ENCODE measurements at places on chromosomes 16 and 17.
A peak's percentile ranks its signal among the peaks of the same experiment; 100 is the strongest.

- H3K36me3 ChIP-seq: no peaks in the 10 kb centered on the region
- peaks cover 4% of the 10 kb centered on the region for H3K4me1 ChIP-seq
- H3K27ac ChIP-seq: no peak overlapping the region
- no peak for DNase-seq
Measured at GRCh38 chr17:57751348-57751971, 6.4 kb upstream of the CCDC182 start.

- no peak overlapping the region for H3K27ac ChIP-seq
- no peaks in the 10 kb centered on the region for H3K27me3 ChIP-seq
- peaks cover 5% of the 10 kb centered on the region for H3K4me1 ChIP-seq
- DNase-seq: no peak
- H3K36me3 ChIP-seq: no peaks in the 10 kb centered on the region
Measured at GRCh38 chr17:60577147-60577915, 22.7 kb upstream of the PPM1D start.

GRCh38 chr16:822174-822908 is 21.8 kb upstream of the GNG13 start:
- H3K27ac ChIP-seq: no peak overlapping the region
- H3K27me3 ChIP-seq: peaks cover 20% of the 10 kb centered on the region
- H3K4me1 ChIP-seq: peaks cover 11% of the 10 kb centered on the region
- DNase-seq: no peak
- no peak overlapping the region for H3K4me3 ChIP-seq

- DNase-seq: no peak
- H3K27ac ChIP-seq: no peak overlapping the region
- no peak overlapping the region for H3K4me3 ChIP-seq
- peaks cover 3% of the 10 kb centered on the region for H3K4me1 ChIP-seq
- H3K27me3 ChIP-seq: no peaks in the 10 kb centered on the region
- H3K36me3 ChIP-seq: no peaks in the 10 kb centered on the region
Measured at GRCh38 chr16:56876048-56876447, 11.0 kb downstream of the SLC12A3 start.

DNA sequence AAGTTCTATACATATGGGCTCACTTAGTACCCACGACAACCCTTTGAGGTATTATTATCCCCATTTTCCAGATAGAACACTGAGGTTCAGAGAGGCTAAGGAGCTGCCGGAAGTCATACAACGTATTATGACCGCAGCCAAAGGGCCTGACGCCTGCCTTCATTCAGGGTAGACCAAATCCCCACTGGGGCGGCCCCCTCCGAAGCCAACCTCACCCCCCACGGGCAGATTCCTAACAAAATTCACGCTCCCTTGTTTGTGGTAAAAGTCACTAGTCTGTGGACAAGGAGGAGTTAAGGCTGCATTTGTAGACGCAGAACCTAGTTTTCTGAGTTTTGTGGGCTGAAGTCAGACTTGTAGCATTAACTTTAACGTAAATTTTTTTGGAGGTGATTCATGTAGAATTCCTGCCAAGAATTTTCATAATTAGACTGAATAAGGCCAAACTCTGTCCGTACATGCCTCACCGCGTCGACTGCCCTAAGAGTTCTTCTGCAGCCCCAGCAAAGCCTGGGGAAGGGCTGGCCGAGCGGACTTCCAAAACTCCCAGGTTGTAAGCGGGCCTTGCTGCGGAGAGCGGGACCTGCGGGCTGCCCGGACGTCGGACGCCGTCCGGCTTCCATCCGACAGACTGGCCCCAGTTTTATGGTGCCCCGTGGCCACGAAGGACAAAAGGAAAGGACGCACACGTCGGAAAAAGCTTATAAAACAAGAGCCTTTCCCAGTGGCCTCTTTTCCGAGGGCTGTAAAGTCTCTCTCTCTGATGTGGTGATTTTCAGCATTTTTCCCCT is 75.7 kb downstream of the NXN start:
- H3K27ac ChIP-seq: no peak overlapping the region
- peaks cover 55% of the 10 kb centered on the region for H3K27me3 ChIP-seq
- H3K4me1 ChIP-seq: no peaks in the 10 kb centered on the region

GRCh38 chr16:24689128-24689527 is 40.3 kb upstream of the TNRC6A start:
- no peak overlapping the region for H3K27ac ChIP-seq
- H3K27me3 ChIP-seq: peaks cover 11% of the 10 kb centered on the region
- H3K4me1 ChIP-seq: no peaks in the 10 kb centered on the region
- no peak overlapping the region for H3K4me3 ChIP-seq

DNA sequence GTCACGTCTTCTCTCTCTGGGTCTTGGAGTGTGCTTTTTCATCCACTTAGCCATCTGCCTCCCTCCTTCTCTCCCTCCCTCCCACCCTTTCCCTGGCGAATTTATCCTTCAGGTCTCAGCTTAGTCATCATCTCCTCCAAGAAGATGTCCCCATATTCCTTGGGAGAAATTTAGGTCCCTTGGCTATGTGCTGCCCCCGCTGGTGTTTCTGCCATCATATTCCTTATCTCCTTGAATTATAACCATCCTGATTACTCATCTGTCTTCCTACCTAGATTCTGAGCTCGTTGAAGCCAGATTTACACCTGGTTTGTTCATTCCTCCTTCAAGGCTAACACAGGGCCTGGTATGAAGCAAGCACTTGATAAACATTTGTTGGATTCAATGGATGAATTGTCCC is 5.0 kb downstream of the SEZ6L2 start:
- peaks cover 31% of the 10 kb centered on the region for H3K27me3 ChIP-seq
- DNase-seq: no peak
- peaks cover 2% of the 10 kb centered on the region for H3K4me1 ChIP-seq

DNA sequence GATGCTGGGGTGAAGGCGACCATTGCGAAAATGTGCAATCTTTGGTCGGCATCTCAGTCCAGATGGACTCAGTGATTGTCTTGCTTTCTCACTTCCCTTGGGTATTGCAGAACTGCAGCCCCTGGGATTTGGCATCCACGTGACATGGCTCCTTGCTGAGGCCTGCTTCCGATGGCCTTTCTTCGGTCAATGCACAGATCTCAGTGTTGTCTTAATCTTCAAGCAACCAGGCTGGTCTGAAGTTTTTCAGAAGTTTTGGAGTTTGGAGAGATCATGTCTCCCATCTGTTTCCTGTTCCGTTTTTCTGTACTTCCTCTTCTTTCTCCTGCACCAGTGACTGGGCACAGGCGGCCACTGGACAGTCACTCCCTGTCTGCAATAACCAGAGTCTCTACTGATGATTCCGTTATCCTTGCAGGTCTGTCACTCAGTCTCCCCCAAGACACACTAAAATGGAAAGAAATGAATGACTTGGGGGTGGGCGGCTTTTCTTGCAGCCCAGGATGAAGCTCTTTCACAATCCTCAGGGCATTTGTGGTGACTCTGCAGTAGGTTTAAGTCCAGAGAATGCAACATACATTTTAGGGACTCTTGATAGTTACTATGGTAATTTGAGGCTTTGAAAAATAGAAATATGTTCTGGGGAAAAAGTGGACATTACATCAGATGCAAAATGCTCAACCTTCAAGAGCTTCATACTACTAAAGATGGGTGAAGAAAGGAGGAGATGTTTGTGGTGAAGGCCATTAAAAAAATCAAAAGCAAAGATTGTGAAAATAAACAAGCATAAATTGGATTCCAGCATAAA is 106.3 kb upstream of the ZFHX3 start:
- no peaks in the 10 kb centered on the region for H3K36me3 ChIP-seq
- no peak overlapping the region for H3K27ac ChIP-seq
- no peak for DNase-seq
- no peak overlapping the region for H3K4me3 ChIP-seq
- H3K27me3 ChIP-seq: peaks cover 3% of the 10 kb centered on the region

- DNase-seq: peak; percentile 98
- H3K27ac ChIP-seq: peak within 1 kb of the TSS; percentile 88
- peak within 1 kb of the TSS; percentile 88 for H3K4me3 ChIP-seq
- peaks cover 35% of the 10 kb centered on the region for H3K4me1 ChIP-seq
- H3K36me3 ChIP-seq: peaks cover 3% of the 10 kb centered on the region
- H3K27me3 ChIP-seq: no peaks in the 10 kb centered on the region
Measured at GRCh38 chr16:11345040-11345862, at the start of gene RMI2. Gene RMI2, plus strand, starts transcription at chr16:11345459. Its CDS starts 13 bp downstream, at chr16:11345472.

GRCh38 chr16:48383877-48384519 is 1.2 kb downstream of the SIAH1 start:
- H3K27ac ChIP-seq: peak overlapping the region; percentile 95
- peak overlapping the region; percentile 98 for H3K4me3 ChIP-seq
- DNase-seq: no peak
- H3K27me3 ChIP-seq: no peaks in the 10 kb centered on the region
- peaks cover 11% of the 10 kb centered on the region for H3K36me3 ChIP-seq

DNA sequence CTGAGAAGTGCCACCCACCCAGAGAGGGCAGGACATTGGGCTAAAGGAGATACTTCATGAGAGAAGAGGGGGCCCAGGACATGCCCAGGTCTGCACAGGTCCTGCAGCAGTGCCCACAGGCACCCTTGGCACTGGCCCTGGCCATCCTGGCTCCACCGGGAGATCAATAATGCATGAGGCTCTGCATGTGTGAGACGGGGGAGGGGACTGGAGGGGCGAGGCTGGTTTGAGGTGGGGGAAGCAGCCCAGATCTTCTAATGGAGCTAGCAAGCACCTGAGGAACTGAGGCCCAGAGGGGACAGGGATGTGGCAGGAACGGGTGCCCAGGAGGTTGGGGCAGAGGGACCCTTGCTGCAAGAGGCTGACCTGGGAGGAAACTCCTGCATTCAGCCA is 567 bp downstream of the OSBPL7 start:
- peaks cover 18% of the 10 kb centered on the region for H3K36me3 ChIP-seq
- no peaks in the 10 kb centered on the region for H3K27me3 ChIP-seq
- peak overlapping the region; percentile 82 for H3K27ac ChIP-seq
- peaks cover 20% of the 10 kb centered on the region for H3K4me1 ChIP-seq

GRCh38 chr17:51427323-51427811 is 167.0 kb downstream of the UTP18 start:
- no peak for DNase-seq

DNA sequence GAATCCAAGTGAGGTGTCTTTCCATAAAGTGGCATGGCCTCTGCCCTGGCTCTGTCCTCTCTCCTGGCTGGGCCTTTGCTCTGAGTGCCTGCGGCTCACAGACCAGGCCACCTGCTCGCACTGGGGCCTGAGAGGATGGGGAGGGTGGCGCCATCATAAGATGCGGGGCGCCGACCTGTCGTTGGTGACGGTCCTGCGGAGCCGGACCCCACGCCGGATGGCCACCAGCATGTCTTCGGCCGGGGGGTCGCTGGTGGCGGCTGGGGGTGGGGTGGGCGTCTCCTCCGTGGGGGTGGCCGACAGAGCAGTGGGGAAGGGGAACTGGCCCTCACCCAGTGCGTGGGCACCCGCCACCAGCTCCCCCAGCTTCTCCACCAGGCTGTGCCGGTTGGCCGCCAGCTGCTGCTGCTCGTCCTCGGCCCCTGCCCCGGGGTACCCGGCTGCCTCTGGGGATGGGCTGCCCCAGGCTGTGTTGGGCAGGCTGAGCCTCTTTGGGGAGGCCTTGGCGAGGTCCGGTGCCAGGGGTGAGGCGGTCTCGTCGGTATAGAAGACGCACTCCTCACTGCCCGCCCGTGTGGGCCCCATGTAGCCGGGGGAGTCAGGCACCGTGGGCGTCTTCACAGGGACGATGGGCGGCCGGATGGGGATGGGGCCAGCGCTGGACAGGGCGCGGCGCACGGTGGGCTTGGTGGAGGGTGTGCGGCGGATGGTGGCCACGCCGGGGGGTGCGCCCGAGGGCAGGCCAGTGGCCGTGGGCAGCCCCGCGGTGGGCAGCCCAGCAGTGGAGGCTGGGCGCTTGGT is 17.4 kb downstream of the IL34 start:
- H3K36me3 ChIP-seq: no peaks in the 10 kb centered on the region
- H3K4me1 ChIP-seq: no peaks in the 10 kb centered on the region
- H3K27me3 ChIP-seq: no peaks in the 10 kb centered on the region
- H3K27ac ChIP-seq: no peak overlapping the region
- DNase-seq: no peak

- H3K4me3 ChIP-seq: no peak overlapping the region
- DNase-seq: no peak
- H3K27me3 ChIP-seq: peaks cover 7% of the 10 kb centered on the region
- H3K27ac ChIP-seq: no peak overlapping the region
Measured at GRCh38 chr16:26717826-26718225, 348.9 kb upstream of the C16orf82 start.

DNA sequence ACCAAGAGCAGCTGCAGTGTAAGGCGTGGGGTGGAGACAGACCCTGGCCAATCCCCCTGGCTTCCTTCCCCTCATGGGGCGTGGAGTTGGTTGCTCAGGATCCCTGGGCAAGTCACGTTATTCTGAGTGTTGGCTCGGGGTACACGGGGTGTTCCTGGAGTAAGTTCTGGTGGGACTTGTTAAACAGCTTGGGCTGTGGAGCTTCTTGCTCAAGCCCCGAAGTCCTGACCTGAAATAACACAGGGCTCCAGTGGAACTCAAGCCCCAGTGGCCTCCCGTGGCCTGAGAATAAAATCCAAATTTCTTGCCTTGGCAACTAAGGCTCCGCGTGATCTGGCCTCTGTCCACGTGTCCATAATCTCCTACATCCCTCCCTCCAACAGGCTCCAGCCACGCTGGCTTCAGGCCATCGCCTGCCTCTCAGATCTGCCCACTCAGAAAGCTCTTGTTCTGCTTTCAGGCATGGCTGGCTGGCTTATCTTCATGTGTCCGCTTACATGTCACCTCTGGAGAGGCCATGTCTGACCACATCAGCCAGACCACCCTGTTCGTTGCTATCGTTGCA is 49.3 kb upstream of the BCO1 start:
- no peak for DNase-seq
- no peaks in the 10 kb centered on the region for H3K36me3 ChIP-seq
- peaks cover 6% of the 10 kb centered on the region for H3K27me3 ChIP-seq

GRCh38 chr16:54429029-54429428 is 142.4 kb upstream of the IRX3 start:
- H3K4me1 ChIP-seq: no peaks in the 10 kb centered on the region
- H3K27ac ChIP-seq: no peak overlapping the region
- H3K4me3 ChIP-seq: no peak overlapping the region
- peaks cover 38% of the 10 kb centered on the region for H3K27me3 ChIP-seq

Data from activated naive CD8-positive, alpha-beta T cell treated with anti-CD3 and anti-CD28 coated beads, Interleukin-2, amount 50 U/mL, for 24 hours (primary cell).